NK-92 treated with Interleukin-12 subunit alpha and Interleukin-12 subunit beta, amount 100 ng/mL, for 24 hours (cell line): ENCODE measurements at places on chromosomes 6 and 20.

DNA sequence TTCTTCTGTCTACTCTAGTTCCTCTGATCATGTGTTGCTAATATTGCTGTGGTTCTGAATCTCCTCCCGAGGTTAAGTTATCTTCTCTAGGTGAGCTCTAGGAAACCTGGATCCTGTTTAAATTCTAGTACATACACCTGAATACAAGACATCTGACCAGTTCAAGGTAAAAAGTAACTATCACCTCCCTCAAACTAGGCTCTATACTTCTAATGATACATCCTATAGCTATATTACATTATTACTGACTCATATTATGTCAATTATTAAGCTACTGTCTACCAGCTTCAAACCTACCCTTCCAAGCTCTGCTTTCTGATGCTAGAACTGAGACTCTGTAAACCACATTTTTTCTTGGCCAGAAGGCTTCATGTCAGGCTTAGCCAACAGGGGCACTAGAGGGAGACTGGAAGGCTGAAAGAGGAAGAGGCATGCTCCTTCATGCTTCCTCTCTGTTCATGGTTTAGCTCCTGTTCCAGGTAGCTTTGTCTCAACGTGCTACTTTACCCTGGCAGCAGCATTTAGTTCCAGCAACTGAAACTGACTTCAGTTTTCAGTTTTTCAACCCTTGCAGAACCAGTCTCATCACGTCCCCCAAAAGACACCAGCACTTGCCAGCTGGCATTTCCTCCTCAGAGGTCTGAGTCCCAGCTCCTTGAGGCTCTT, 148.4 kb upstream of the TOP1 start:
- DNase-seq = no peak

DNA sequence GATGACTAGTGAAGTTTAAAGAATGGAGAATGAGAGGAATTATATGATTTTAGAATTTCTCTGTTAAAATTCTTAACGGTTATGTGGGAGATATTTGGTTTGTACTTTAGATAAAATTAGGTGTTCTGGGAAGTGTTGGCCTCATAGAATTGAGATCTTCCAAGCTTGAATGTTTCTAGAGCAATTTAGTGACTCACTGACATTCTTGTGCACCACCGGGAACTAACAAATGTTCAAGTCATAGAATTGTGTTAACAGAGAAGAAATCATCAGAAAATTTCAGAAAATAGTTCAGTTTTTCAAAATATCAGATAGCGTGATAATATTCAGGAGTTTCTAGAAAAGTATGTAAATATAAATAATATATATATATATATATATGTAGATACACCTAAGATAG, 67.9 kb upstream of the BMP5 start:
- DNase-seq = no peak

DNA sequence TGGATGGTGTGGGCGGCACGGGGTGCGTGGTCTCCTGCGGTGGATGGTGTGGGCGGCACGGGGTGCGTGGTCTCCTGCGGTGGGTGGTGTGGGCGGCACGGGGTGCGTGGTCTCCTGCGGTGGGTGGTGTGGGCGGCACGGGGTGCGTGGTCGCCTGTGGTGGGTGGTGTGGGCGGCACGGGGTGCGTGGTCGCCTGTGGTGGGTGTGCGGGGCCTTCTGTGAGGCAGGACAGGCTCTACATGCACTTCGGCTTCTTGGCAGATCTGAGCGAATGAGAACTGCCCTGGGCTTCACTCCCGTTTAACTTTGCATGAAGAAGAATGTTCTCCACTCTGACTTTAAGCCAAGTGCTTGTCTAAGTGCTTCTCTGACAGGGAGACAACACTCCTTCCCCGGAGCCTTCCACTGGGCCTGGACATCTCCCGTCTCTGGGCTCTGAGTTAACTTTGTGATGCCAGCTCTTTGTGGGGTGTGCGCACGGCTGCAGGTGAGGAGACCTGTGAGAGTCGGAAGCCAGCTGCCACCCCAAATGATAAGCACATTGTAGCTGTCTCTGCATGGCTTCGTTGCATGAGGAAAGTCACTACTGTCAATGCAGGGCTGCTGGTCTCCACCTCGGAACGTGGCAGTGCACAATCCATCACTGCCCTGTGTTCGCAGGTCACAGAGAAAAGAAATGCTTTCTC, 244.8 kb downstream of the DLL1 start:
- no peak for DNase-seq

GRCh38 chr6:123150076-123150475, 154.0 kb downstream of the CLVS2 start:
- DNase-seq = no peak

DNA sequence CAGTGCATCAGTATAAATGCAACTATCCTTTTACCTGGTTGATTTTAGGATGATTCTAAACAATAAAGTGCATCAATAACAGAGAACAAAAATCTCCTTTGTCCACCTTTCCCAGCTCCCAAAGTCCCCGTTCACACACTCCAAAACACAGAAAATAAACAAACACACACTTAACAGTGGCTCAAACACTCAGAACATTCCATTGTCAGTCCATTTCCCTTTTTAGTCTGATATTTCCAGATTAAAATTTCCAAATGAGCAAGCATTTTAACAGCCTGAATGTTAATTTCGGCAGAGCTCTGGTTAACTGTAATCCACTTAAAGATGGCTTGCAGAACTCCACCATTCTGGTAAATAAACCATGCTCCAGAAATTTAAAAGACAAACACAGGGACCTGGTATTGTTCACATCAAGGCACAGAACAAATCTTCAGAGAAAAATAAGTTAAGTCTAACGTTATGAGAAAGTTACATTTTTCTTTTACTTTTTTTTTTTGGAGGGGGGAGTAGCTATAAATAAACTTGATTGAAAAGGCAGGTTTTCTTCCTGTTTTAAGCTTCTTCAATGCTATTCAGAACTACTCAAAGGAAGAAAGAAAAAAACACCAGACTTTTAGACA, 100.8 kb downstream of the DST start:
- no peak for DNase-seq
